Daoy (cell line): ENCODE measurements at places on chromosomes 2 and 18. TPM values are rescaled to one million over a fixed set of nuclear protein-coding genes. Genes with fewer than 3 reads are reported as not detected.

GRCh38 chr2:223460209-223460608 lies 142.0 kb downstream of the SCG2 start:
- no peak for DNase-seq

DNA sequence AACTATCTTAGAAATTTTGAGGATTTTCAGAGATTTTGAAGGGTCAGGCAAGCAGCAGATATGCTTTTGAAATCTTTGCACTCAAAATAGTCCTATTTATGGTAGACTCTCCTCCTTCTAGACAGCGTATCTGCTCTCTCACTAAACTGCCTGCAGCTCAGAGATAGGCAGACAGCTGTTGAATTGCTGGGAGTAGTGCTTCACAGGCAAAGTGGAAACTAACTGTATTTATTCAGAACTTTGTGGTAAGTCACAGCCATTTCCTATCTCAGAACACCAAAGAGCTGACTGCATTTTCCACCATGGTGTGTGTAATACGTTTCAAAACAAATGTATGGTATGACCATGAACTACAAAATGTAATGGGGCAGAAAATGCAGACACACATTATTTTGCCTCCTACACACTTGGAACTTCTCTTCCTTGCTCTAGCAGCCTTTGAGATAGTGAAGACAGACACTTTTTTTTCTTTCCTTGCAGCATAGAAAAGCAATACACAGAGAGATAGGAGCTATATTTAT lies 352.4 kb downstream of the LRP1B start:
- no peak for DNase-seq

DNA sequence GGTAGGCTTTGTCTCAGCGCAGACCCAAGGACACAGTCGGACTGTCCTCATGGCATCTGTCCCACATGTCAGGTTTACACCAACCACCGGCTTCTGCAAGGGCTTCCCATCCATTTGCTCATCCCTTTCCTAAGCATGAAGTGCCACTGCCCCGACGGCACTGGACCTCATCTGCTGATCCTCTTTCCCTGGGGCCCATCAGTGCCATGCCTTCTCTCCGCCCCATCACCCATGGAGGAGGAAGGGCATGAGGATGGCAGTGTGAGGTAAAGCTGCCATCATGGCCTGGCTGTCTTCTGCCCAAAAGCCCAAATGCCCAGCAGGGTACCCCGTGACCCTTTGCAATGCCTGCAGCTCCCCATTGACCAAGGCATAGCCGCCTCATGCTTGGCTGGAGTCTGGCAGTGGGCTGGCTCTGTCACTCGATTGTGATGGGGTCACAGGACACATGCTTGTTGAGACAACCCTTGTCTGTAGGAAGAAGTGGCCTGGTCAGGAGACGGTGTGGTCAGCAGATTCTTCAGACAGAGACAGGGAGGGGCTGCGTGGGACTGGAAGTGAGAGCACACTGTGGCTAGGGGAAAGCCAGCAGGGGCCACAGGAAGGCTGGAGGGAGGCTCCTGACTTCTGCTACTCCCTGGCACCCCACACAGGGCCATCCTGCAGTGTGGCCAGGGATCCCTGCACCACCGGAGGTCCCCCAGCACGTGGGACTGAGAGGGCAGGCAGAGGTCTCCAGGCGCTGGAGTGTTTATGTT lies 493.7 kb upstream of the HS6ST1 start:
- no peak for DNase-seq

- no peak for DNase-seq
Measured at GRCh38 chr2:18795906-18796305, 206.5 kb upstream of the NT5C1B start.

- no peak for DNase-seq
Measured at GRCh38 chr2:177229442-177230242, 17.0 kb downstream of the HNRNPA3 start.

DNA sequence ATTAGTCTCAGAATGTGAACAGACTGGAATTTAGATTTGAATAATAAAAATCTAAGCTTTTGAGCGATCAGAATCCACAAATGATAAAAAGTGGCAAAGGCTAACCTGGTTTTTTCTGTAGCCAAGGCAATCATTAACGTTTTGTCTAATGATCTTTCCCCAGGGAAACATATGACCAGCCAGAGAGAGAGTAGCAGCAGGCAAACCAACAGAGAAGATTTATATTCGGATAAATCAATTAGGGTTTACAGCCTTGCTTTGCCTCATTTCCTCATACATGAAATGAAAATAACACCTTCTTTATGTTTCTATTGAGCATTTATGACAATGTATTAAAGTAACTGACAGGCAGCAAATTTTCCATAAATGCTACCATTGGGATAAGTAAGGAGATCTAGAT lies 14.5 kb downstream of the TIA1 start:
- no peak for DNase-seq

DNA sequence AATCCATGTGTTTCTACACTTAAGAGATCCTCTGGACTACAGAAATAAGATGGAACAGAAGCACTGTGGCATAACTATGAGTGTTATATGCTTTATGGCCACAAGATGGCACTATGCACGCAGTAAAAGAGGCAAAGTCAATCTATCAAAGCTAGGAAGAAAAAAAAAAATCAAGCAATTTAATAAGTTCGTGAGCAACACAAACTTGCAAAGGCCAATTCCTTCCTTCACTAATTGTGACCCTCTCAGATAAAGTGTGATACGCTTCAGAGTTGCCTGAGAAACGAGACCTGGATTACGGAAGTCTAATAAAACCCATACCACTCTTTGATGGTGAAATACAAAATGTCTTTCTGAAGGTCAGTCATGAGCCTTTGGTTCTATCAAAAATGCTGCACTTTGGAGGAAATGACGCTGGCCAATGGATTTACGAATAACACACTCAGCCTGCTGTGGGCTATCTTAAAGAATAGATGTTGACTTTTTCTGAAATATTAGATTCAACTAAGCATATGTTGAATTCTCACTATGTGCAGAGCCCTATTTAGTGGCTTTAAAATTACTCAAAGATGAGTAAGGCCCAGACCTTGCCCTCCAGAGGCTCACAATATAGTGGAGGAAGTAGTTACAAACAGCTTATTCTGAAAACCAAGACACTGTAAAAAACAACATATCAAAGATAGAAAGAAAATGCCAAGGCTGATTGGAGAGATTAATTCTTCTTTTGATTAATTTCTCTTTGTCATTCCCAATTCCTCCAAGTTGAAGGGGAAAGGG lies 35.5 kb upstream of the TTR start:
- DNase-seq, result peak; percentile 48

DNA sequence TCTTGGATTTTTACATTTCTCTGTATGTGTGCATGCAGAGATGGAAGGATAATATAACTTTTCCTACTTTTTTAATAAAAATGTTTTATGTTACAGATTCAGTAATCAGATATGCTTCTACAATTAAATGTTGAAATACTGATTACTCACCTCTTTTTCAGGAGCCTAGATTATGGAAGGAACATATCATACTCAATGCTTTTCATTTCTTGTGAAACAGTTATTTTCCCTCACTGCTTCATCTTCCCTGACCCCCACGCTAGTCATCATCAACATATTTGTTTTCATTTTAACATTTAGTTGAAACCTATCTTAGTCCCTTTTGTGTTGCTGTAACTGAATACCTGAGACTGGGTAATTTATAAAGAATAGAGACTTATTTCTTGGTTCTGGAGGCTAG lies 190.7 kb downstream of the WDR7 start:
- DNase-seq, result no peak

- DNase-seq, result no peak
Measured at GRCh38 chr2:48886919-48887318, 131.4 kb upstream of the LHCGR start.

- DNase-seq, result no peak
Measured at GRCh38 chr2:177818412-177818811, 254.2 kb downstream of the PDE11A start.

- no peak for DNase-seq
Measured at GRCh38 chr2:231058761-231059550, 2.3 kb downstream of the PSMD1 start.

DNA sequence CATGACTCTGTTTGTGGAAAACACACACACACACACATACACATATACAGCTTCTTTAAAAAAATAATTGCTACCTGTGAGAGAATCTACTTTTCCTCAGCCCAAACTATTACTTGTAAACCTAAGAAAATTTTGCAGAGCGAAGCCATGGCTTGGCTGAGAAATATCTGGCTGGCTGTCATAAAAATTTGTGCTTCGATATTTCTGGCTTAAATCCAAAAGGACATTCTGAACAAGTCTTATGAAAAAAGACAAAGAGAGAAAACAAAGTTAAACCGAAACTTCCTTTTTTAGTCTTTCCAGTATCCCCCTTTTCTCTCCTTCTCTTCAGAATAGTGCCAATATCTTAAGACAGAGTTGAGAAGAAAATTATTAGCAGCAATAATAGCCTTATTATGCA lies 2048.0 kb downstream of the SUCLG1 start:
- DNase-seq, result no peak

DNA sequence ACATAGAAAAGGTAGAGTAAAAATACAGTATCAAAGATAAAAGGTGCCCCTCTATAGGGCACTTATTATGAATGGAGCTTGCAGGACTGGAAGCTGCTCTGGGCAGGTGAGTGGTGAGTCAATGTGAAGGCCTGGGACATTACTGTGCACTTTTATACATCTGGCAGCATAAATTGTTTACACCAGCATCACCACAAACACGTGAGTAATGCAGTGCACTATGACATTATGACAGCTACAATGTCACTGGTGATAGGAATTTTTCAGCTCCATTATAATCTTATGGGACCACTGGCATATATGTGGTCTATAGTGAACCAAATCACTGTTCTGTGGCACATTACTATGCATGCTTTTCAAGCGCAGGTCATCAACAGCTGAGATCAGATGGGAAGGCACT lies 48.1 kb downstream of the TPGS2 start:
- DNase-seq, result no peak

- peak; percentile 57 for DNase-seq
Measured at GRCh38 chr18:22378672-22379282, 38.9 kb downstream of the CTAGE1 start.

DNA sequence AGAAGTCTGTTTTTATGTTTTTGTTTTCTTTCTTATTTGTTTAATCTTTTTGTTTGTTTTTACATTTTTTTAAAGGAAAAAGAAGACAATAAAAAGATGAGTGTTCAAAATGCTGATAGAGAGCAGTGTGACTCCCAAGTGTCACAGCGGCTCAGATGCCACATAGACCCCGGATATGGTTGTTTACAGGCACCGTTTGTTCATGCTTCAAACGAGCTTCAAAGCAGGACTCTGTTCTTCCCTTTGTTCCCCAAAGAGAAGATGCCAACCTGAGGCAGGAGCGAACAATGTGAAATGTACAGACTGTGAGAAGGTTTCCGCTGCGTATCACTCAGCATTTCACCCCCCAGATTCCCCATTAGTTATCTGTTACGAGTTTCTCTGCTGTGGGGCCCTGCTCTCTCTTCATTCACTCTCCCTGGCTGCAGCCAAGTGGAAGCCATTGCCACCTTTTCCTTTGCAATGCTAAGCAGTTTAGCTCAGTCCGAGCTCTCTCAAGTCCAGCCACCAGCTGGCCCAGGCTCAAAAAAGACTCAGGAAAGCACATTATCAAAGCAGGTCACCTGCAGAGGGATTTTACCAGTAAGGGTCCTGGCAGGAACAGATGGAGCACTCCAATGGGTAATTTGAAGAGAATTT lies 36.4 kb upstream of the PHLPP1 start:
- no peak for DNase-seq

DNA sequence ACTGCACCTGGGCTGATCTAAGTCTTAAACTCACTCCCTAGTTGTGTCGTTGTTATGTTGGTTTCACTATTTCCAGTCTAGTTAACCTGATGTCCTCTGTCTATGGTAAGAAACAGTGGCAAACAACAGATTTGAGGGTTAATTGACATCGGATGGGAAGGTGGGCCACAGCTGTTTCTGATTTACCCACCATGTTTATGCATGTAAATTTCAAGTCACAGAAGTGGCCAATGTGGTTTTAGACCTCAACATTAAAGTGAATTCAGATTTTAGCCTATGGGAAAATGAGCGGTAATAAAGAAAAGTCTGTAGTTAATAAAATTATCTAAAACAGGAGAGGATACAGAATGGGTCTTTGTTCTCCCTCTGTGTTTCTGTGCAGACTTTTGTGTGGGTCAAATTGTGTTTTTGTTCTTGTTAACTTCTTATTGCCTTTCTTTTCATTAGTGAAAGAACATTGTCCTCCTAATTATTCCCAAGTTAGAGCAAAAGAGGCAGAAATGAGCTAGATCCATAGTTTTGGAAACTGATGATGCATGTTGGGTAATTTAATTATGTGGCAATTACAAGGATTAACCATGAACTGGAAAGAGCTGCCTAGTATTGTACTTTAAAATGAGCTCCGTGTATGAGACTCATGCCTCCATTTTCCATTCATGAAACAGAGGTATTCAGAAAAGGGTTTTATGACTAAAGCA lies 83.2 kb downstream of the LAMA3 start:
- no peak for DNase-seq

GRCh38 chr2:216492597-216493333 lies 5.9 kb upstream of the RPL37A start:
- DNase-seq, result peak; percentile 93

GRCh38 chr2:197628043-197628500 lies 47.3 kb downstream of the RFTN2 start:
- DNase-seq, result peak; percentile 61

GRCh38 chr18:51164761-51165281 lies 32.7 kb downstream of the MEX3C start:
- DNase-seq, result no peak

The LIPG gene
- 32.6 and 40.3 TPM in 2 replicates for total RNA-seq

The EML6 gene
- total RNA-seq, result 1.0 and 2.1 TPM in 2 replicates

The FSIP2 gene
- not detected in 2 replicates for total RNA-seq

The HOXD10 gene
- total RNA-seq, result 14.8 and 18.6 TPM in 2 replicates

The HOXD1 gene
- 1.3 and 3.0 TPM in 2 replicates for total RNA-seq

The PTPRN gene
- 0.21 and 1.3 TPM in 2 replicates for total RNA-seq

The SLC35G4 gene
- not detected in 2 replicates for total RNA-seq

The CD226 gene
- 0.48 and 0.91 TPM in 2 replicates for total RNA-seq

The NXPH2 gene
- 1.4 and 5.6 TPM in 2 replicates for total RNA-seq

The CRYGC gene
- total RNA-seq, result not detected in 2 replicates

The LRATD1 gene
- total RNA-seq, result not detected in 2 replicates

The ONECUT2 gene
- total RNA-seq, result 1.1 and 1.2 TPM in 2 replicates

The PROKR1 gene
- 0.06 TPM in 1 of 2 replicates, not detected in the other for total RNA-seq

The TFPI gene
- 43.8 and 54.8 TPM in 2 replicates for total RNA-seq

The DIPK1C gene
- total RNA-seq, result not detected in 2 replicates

The VWC2L gene
- total RNA-seq, result not detected in 2 replicates
